CD4-positive, alpha-beta memory T cell (primary cell): ENCODE measurements at places on chromosomes 11 and 22.

DNA sequence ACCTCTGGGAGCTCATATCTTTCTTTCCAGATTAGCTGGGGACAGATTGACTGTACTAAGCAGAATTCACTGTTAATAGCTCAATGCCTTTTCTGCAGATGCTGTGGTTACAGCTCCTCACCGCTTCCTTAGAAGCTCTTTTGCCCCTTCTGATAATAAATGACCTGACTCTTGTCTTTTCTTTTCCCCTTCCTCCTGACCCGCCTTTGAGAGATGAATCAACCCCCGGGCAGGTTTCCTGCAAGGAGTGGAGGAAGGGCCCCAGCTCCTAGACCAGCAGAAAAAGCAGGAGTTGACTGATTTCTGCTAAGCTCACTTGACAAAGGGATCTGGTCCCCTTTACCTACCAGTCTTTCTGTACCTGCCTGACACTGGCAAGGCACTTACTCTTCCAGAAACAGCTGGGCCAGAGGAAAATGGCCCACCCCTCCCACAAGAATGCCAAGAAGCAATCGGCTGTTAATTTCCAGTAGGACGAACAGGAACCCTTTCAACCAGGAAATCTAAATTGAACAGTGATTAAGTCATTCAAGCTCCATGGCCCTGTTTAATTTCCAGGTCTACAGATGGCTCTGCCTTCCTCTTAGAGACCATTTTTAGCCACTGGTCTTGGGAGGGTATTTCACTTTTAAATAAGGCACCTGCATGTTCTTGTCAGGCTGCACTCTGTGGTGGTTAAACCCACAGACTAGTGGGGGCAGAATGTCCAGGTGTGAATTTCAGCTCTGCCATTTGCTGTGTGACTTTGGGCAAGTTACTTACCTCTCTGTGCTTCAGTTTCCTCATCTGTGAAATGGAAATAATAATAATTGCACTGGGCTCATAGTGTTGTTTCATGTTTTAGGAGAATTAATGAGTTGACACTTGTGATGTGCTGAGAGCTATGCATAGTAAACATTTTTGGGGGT, 67.5 kb downstream of the PRR5L start:
- no peak for DNase-seq

DNA sequence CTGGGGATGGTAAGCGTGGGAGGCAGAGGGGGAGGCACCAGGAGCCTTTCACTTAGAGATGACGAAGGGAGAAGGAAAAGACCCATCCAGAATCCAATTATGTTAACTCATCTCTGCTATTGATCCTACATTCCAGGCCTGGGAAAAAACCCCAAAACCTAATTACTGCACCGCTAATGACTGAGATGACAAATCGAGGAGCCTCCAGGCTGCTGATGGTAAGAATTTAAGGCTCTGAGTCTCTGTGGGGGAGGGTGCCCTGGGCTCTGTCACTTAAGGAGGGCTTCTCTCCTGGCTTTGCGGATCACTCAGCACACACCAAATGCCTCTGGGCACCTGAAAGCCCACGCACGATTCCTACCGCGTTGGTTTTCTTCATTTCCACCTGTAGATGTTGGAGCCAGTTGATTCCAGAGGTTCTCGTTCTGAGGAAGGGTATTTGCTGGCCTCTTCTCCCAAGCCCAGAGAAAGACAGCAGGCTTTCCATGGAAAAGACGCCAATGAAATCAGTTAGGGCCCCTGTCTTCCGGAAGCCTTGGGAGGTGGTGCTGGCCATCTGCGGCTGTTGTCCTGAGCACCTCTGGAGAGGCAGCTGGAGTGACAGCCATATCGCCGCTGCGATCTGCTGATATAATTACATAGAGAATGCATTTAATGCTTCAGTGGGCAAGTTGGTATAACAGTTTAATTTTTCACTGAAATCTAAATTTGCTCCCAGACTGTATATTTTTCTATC, 751.2 kb downstream of the BRD1 start:
- no peak for DNase-seq

DNA sequence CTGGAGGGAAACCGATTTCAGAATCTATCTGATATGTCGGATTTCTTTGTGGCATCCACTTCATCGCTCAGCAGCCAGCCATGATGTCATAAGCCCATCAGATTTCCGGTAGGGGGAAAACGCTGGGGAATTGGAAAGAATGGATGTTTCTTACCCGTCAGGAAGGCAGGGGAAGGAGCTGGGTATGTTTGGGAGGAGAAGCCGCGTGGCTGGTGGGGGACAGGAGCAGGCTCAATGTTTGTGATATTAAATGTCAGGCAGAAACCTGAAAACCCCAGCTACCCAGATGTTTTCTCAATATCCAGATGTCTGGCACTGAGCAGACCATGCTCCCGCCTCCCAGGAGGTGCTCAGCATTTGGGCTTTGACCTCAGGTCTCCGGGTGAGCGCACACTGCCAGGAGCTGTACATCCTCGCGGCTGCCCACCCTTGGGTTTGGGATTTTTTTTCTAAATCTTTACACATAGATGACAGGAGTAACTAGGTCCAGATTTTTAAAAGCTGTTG, 67.5 kb downstream of the NFAM1 start:
- no peak for DNase-seq

DNA sequence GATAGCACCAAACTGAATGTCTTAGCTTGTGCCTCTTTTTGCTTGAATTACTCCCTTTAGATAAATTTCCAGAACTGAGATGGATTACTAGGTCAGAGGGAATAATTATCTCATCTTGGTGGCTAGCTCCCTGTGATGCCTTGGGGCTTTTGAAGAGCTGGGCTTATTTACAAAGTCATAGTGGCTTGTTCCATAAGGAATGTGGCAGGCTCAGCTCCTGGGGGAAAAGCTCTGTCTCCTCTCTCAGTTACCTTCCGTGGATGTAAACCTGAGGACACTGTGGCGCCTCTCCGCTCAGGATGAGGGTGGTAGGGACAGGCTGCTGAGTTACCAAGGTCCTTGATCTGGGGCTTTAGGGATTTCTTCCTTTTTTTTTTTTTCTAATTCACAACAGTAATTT, 121.7 kb downstream of the PARVA start:
- DNase-seq: no peak

GRCh38 chr11:29657709-29658108, 359.1 kb downstream of the KCNA4 start:
- no peak for DNase-seq

DNA sequence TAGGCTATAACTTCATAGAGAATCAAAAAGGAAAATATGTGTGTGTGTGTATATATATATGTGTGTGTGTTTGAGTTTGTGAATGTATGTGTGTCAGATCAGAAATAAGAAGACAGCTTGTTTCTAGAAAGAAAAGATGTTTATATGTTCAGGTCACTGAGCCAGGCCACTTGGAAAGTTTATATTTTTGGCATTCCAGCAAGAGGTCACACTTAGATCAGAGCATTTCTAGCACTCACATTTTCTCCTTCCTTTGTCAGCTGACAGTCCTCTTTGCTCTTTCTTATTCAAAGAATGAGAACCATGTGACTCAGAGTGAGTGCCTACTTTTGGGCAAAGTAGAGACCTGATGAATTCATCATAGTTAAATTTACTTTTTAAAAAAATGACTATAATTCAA, 22.9 kb downstream of the RAB38 start:
- DNase-seq: no peak

GRCh38 chr11:44570411-44571155, 5.1 kb downstream of the CD82 start:
- no peak for DNase-seq

DNA sequence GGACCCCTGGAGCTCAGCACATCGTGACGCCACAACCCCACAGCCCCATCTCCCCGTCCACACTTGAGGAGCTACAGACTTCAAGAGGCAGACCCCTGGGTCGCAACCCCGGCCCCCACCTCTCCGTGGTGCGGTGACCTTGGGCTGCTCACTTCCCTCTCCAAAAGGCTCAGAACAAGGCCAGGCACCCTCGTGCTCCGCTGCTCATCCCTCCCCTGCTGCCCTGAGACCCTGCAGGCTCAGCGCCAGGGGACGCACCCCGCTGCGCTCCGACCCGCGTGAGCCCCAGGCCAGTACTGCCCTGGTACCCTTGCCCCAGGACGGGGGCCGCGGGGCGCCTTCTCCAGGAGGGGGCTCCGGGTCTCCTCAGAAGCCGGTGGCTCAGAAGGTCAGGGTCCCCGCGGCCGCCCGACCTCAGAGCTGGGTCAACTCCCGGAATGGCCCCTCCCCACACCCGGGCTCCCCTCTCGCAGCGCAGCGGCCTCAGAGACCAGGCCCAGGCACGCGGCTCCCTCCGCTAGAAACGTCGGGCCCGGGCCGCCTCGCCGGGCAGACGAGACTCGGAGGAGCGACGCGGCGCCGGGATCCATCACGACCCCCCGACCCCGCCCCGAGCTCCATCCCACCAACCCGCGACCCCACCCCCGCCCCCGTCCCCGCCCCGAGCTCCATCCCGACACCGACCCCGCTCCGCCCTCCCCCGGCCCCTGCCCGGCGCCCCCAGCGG, 563 bp downstream of the GATD1 start:
- DNase-seq: peak; percentile 18

DNA sequence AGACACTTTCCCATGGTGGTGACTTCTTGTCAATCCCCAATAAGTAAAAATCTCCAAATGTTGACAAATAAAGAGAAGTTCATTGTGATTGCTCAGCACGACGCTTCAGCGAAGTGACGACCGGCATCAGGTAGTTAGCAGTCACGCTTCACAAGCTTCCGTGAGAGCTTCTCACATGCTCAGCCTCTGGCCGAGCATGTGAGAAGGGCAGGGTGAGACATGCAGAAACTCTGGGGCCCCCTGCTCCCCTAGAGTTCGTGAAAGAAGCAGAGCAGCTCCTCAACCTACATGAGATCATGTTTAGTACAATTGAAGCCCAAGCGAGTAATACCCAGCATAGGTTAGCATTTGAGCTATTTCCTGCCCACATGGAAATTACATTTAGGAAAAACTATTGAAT, 4.4 kb upstream of the C11orf16 start:
- DNase-seq: no peak

DNA sequence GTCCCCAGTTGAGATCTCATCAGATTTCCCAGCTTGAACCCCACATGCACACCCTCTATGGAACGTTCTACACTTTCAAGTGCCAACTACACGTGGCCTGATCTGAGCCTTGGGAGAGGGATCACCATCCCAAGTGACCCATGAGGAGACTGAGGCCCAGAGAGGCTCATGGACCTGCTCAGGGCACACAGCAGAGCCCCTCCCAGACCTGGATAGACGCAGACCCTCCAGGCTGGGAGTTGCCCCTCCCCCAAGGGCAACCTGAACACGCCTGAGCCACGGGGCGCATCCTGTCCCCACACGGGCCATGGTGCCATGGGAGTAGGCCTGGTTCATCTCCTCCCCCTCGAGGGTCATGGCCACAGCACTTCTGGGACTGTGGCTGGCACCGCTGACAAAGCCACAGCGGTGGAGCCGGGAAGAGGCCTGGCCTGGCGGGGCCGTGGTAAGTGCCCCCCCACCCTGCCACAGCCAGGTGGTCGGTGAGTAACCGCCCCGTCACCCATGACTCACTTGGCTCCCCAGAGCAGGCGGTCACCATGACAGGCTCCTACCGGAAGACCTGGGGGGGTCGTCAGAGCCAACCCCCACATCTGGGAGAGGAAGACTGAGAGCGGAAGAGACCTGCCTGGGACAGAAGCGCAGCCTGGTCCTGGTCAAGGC, 8.1 kb downstream of the WNT7B start:
- no peak for DNase-seq

- no peak for DNase-seq
Observed at GRCh38 chr11:12298610-12299009, 78.8 kb upstream of the PARVA start.

DNA sequence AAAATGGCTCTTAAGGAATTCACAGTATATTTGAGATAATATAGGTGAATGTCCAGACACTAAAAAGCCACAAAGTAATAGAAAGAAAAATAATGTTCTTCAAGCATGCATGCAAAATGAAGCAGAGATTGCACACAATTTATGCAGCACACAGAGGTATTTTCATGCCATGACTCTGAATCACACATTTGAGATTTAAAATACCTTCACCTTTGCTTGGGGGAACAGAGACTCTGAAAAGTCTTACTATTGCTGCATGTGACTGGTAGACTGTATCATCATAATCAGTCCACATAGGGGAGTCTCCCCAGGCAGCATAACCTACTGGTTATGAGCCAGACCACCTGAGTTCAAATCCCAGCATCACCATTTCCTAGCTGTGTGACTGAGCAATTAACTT, 96.2 kb downstream of the RCN1 start:
- no peak for DNase-seq

DNA sequence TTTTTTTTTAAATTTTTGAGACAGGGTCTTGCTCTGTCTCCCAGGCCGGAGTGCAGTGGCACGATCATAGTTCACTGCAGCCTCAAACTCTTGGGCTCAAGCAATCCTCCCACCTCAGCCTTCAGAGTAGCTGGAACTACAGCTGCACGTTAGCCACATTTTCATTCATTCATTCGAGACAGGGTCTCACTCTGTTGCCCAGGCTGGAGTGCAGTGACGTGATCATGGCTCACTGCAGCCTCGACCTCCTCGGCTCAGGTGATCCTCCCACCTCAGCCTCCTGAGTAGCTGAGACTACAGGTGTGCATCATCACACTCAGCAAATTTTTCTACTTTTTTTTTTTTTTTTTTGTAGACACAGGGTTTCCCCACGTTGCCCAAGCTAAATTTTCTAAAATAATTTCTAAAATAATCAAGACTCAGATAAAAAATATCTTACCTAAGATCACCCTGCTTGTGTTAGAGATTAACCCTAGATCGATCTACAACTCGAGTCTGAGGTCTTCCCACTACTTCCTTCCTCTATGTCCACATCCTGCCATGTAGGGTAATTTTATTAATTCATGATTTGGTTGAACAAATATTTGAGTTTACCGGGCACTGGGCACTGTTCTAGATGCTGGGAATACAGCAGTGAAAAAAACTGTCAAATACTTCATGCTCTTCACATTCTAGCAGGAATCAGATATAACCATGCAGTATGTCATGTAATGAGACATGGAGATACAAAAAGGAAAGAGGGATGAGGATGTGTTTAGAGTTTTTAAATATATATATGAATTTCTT, 15.1 kb downstream of the EIF4G2 start:
- no peak for DNase-seq

- no peak for DNase-seq
Observed at GRCh38 chr11:81644239-81644840, 1089.3 kb downstream of the FAM181B start.

DNA sequence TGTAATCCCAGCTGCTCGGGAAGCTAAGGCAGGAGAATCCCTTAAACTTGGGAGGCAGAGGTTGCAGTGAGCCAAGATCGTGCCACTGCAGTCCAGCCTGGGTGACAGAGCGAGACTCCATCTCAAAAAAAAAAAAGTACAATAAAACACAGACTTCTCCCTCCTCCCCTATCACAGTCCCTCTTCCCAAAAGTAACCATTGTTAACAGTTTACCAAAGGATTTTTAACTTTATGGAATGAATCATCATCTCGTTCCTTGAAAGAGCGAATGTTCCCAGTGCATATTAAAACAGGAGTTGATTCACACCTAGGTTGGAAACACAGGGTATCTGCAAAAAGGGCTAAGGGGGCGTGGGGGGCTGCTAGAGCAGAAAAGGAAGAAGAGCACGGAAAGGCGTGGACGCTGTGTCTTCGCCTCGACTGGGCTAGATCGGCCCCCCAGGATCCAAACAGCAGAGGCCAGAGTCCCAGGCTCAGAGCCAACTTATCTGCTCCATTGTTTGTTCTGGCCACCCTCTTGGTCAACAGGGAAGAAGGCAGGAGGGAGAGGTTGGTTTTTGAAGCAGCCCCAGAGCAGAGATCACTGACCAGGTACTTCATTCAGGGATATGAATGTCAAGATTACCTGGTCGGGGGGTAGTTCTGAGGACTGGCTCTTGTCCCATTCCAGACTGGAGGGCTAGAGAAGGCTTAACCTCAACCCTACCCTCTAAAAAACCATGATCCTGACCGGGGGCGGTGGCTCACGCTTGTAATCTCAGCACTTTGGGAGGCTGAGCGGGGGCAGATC, 2.1 kb upstream of the AHNAK start:
- no peak for DNase-seq

GRCh38 chr22:50318356-50318697, 8.5 kb downstream of the DENND6B start:
- no peak for DNase-seq
